Activated T-helper 1 cell treated with Interleukin-2 at 50 U/mL for 16 hours (primary cell): ENCODE measurements at places on chromosomes 5 and 9.

GRCh38 chr5:173742432-173742816, 126.0 kb upstream of the BOD1 start:
- no peak for DNase-seq

- no peak for DNase-seq
Measured at GRCh38 chr9:91174772-91175171, 186.9 kb downstream of the AUH start.

DNA sequence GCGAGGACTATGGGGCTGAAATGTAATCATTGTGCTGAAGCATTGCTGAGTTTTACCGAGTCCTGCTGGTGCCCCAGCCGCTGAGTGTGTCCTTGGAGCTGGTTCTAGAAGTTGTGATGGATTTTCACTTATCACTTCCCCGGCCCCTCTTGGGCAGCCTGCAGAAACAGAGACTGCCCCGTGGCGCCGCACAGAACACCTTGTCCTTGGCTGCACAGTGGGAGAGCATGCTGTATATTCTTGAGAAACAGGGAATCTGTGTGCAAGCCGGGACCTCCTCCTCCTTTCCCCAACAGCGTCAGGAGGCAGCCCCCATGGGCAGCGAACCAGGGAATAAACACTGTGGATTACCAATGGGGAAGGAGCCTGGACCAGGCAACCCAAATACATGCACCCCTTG, 90.6 kb upstream of the RUFY1 start:
- no peak for DNase-seq

- DNase-seq: no peak
Measured at GRCh38 chr5:83548581-83548980, 77.0 kb downstream of the VCAN start.

DNA sequence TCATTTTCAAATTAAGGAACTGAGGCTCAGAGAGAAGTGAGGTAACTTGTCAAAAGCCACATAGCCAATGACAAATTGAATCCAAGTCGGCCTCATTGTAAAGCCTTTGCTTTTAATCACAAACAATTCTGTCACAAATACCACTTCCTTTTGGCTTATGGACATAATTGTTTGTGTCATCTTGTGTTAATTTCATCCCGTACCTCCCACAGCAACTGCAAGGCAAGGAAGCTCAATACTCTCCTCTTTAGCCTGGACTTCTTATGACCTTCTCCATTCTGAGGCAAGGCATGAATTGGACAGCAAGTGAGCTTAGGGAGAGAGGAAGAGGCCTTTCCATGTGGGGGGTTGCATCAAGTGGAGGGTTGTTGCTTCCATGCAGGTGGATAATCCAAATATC, 62.2 kb upstream of the SLC2A8 start:
- no peak for DNase-seq

- no peak for DNase-seq
Measured at GRCh38 chr9:21326526-21327139, 8.6 kb downstream of the KLHL9 start.

DNA sequence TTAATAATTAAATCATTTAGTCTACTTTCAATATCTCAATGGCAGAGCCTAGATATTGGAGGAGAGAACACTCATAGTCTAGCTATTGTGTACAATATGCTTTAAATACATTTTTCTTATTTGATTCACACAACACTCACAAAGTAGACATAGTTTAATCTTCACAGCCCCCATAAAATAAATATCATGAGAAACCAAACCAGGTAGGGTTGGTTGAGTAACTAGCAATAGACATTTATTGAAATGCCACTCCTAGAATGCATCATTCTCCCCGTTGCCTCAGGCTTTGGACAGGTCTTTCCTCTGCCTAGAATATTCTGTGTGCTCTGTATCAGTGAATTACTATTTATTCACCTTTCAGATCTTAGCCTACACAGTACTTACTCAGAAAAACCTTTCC, 141.9 kb downstream of the CEMIP2 start:
- no peak for DNase-seq

- no peak for DNase-seq
Measured at GRCh38 chr9:111263116-111263515, 66.9 kb downstream of the OR2K2 start.

DNA sequence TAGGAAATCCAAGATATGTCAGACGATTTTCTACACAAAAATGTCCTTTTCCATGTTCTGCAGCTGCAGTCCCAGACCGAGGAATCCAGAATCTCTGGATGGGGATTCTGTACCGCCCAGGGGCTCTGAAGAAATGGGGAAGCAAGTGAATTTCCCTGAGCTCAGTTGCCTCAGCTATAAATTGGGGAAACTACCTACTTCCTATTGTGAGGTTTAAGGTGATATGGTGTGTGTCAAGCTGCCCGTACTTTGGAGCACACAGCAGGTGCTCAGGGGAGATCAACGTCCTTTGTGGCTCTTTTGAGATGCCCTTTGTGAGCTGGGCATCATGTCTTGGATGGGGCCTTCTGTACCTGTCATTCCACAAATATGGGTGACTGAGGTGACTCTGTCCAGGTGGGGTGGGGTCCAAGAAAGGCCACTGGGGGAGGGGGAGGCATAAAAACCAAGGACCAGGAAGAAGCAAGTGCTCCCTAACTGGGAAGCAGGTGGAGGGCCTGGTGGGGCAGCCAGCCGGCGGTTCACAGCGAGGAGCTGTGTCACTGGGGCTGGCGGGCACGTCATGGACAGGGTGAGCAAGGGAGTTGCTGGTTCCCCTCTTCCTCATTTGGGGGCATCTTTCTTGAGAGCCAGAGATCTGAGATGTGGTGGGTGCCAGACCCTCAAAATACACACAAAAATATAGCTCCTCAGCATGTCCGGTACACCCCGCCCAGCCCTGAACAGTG, 116.0 kb downstream of the CRB2 start:
- no peak for DNase-seq

GRCh38 chr5:112005623-112005930, 248.6 kb upstream of the NREP start:
- DNase-seq: no peak

GRCh38 chr9:87497604-87498045, at the start of gene DAPK1:
Gene DAPK1, plus strand, starts transcription at chr9:87497867. Its CDS starts 1,211 bp downstream, at chr9:87499078.
- DNase-seq: no peak

GRCh38 chr9:128124873-128125579, 2.5 kb downstream of the PTGES2 start:
- peak; percentile 23 for DNase-seq

DNA sequence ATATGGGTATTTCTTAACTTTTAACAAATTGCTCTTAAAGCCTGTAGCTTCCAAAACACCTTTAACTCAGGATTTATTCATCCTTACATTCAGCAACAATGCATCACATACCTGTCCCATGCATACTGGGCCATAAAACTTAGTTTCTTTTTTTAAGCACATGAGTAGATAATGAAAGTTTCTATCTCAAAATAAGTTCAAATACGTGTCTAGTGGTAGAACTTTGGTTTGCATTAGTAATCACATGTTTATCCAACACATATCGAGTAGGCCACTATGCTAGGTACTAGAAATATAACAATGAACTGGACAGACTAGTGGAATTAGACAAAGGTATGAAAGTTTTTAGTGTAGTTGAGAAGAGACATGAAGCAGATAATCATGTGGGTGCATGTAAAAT, 99.6 kb downstream of the DOCK2 start:
- no peak for DNase-seq

DNA sequence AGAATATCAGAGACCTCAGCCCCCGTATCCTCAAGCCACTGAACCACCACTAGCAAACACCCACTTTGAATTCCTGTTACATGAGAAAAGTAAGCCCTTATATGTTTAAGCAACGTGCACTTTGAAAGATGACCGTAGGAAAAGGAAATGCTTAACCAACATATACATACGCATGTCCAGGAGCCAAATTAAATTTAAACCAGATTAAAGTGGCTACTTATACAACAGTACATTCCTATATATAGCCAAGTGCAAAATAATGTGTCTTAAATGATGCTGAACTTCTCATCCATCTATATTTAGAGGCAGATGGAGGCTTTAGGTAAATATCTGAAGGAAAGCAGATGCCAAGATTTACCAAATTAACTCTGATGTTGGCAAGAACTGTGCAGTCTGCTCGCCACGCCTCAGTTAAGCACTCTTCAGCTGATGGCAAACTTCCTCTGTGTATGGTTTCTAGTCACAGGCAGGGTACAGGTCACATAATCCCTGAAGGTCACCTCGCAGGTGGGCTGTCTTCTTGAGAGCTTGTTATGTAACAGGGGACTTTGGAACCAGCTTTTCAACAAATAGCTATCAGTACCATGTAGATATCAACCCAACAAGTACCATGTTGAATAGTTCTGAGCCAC, 8.6 kb downstream of the GCNT4 start:
- DNase-seq: no peak

- DNase-seq: no peak
Measured at GRCh38 chr9:133960568-133961129, 31.5 kb downstream of the VAV2 start.

DNA sequence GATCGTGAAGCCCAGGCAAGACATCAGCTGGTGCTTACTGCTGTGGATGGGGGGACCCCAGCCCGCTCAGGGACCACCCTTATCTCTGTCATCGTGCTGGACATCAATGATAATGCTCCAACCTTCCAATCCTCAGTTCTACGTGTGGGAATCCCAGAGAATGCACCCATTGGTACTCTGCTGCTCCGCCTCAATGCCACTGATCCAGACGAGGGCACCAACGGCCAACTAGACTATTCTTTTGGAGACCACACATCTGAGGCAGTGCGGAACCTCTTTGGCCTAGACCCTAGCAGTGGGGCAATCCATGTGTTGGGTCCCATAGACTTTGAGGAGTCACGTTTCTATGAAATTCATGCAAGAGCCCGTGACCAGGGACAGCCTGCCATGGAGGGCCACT, 960 bp downstream of the PCDHGC5 start:
- DNase-seq: no peak

- no peak for DNase-seq
Measured at GRCh38 chr9:127493592-127494303, 42.4 kb downstream of the LRSAM1 start.

DNA sequence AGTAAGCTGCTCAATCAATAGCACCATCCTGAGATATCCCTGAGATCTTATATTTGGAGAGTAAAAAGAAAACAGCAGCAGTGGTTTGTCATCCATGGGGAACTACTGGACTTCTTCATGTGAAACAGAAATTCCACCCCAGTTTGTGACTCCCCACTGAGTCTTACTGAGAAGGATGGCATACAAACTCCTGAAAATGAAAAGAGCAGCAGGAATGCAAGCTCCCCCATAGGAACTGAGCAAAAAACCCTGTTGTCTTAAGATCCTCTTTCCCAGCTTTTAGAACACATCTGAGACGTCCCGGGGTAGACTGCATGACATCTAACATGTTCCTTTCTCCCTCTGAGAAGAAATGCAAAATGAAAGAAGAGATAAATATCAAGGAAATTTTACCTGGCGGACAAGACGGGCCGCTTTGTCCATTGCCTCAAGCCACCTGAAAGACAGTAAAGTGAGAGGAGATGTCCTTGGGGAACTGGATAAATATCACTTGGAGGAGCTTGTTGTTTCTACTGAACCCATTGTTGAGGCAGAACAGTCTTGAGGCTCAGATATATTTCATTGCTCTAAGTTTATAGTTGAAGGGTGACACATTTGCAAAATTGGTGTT, 117.1 kb downstream of the NUDT12 start:
- DNase-seq: no peak

GRCh38 chr5:9898319-9898718, 268.2 kb upstream of the TAS2R1 start:
- no peak for DNase-seq

DNA sequence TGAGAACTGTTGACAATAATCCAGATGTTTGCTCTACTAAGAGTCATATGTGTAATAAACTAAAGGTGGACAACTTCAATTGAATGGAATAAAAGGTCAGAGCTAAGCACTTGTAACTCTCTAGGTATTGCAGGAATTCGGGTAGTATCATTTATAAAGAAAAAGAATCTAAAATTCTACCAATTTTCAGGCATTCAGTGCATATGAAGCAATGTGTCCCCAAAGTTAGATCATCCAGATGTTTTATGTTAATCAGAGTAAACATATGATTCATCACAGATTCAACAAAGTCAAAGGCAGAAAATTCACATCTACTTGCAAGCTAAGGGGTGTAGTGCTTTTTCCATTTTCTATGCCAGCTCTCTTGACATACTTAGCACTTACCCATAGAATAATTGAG, 477.1 kb downstream of the PDE4D start:
- DNase-seq: no peak

DNA sequence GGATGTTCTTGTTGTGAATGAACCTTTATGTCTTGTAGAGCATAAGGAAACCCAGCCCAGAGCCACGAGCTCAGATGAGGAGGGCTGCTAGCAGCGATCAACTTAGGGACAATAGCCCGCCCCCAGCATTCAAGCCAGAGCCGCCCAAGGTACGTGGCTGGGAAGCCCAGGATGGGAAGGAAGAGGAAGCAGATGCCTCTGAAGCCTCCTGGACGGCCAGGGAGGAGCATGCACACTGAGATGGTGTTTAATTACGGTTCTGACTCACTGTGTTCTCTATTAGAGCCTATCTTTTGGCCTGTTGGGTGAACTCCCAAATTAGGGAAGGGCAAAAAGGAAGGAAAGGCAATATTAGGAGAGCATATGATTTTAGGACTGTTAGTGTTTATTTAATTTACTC, 75.3 kb downstream of the TJP2 start:
- no peak for DNase-seq

- no peak for DNase-seq
Measured at GRCh38 chr5:33720176-33720575, 171.6 kb downstream of the ADAMTS12 start.

DNA sequence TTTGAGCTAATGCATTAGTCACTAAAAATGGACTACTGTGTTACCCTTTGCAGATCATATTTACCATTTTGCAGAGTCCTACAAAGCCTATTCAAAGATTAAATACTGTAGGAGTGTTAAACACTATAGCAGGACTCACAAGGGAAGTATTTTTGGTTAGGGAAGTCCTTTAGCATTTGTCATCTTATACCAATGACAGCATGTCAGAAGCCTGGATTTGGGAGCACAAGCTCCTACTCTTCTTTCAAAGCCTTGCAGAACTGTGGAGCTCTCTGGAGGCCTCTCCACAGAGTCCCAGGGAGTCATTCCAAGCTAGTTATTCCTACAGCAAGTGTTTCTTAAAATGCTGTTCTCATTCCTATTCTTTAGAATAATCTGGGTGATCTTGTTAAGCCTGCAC, 288.8 kb downstream of the PIK3R1 start:
- no peak for DNase-seq

DNA sequence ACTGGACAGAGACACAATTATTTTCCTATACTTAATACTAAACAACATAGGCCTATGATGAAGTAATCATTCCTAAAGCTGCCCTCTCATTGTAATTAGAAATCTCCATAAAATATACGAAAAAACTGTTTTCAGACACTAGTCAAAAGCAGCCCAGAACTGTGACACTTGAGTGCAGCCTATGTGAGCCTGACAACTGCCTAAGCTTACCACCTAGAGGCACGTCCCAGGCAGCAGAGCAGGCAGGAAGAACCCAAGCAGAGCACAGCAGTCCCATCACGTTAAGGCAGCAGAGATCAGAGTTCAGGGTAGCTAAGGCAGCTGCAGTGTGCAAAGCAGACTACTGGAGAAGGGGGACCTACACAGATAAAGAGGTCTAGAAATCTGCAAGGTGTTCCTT, 46.4 kb downstream of the GOLPH3 start:
- no peak for DNase-seq
